ENCODE measurements at places on chromosomes 3 and 15.

DNA sequence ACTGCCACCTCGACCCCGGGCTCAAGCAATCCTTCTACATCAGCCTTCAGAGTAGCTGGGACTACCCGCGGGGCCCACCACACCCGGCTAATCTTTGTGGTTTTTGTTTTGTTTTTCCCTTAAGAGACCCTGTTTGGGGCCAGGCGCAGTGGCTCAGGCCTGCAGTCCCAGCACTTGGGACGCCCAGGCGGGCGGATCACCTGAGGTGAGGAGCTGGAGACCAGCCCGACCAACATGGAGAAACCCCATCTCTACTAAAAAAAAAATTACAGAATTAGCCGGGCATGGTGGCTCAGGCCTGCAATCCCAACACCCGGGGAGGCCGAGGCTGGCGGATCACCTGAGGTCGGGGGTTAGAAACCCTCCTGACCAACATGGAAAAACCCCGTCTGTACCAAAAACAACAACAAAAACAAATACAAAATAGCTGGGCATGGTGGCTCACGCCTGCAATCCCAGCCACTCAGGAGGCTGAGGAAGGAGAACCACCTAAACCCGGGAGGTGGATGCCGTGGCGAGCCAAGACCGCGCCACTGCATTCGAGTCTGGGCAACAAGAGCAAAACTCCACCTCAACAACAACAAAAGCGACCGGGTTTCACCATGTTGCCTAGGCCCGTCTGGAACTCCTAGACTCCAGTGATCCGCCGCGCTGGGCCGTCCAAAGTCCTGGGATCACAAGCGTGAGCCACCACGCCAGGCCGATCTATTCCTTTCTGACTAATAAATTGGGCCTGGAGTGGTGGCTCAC is 8.1 kb upstream of the FAN1 start:
- H3K4me3 ChIP-seq = no peak overlapping the region
- no peaks in the 10 kb centered on the region for H3K4me1 ChIP-seq
- no peak overlapping the region for H3K27ac ChIP-seq
- no peaks in the 10 kb centered on the region for H3K27me3 ChIP-seq
- no peaks in the 10 kb centered on the region for H3K36me3 ChIP-seq

GRCh38 chr3:63818282-63819150 is 583 bp upstream of the C3orf49 start:
- no peak overlapping the region for H3K27ac ChIP-seq
- H3K27me3 ChIP-seq = no peaks in the 10 kb centered on the region
- H3K36me3 ChIP-seq = peaks cover 2% of the 10 kb centered on the region
- DNase-seq = peak; percentile 42
- H3K4me3 ChIP-seq = no peak overlapping the region

DNA sequence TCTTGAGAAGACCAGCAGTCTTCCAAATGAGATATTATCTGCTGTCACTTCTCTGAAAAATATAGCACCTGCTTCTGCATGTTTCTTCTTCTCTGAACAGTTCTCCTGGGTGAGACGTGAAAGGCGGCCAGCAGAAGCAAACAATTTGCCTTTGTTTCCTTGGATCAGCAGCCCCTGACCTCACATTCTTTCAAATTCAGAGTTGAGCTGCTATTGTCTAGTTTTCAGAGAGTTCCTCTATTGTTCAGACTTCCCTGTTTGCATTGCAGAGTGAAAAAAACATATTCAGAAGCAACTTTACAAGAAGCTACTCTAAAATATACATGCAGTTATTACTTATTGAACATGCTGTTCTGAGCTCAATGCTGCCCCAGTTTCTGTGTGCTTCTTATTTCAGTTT is 653.6 kb downstream of the NAALADL2 start:
- H3K4me1 ChIP-seq = no peaks in the 10 kb centered on the region
- DNase-seq = no peak
- H3K27ac ChIP-seq = no peak overlapping the region
- H3K4me3 ChIP-seq = no peak overlapping the region
- no peaks in the 10 kb centered on the region for H3K27me3 ChIP-seq
- no peaks in the 10 kb centered on the region for H3K36me3 ChIP-seq

DNA sequence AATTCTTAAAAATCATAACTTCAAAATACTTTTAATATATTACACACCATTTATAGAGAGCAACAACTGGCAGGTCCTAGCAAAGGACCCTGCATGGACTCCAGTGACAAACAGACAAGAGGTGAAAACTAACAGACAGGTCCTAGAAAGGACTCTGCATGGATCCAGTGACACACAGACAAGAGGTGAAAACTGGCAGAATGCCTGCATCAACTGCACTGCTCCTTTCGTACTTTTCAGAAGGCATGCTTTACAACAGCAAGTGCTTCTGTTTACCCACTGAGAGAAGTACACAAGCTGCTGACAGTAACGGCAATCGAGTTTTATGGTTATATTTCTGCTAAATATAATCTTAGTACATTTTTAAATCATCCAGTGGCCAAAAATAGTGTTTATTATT is 24.3 kb upstream of the GP5 start:
- DNase-seq = no peak
- H3K4me1 ChIP-seq = no peaks in the 10 kb centered on the region
- H3K4me3 ChIP-seq = no peak overlapping the region

DNA sequence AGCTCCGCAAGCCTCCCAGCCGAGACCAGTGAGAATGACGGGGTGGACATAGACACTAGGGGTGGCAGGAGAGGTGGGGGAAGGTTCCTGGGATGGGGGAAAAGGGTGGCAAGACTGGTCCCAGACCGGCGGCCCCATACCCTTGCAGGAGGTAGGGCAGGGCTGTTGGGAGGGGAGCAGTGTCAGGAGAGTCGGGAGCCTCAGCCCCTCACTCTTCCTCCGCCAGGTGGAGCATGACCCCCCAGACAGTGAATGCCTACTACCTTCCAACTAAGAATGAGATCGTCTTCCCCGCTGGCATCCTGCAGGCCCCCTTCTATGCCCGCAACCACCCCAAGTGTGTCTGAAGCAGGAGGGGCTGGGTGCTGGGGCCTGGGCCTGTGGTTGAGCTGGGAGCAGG is 8.7 kb upstream of the PSMD2 start:
- peaks cover 18% of the 10 kb centered on the region for H3K27me3 ChIP-seq
- H3K27ac ChIP-seq = no peak overlapping the region
- H3K36me3 ChIP-seq = no peaks in the 10 kb centered on the region
- DNase-seq = no peak
- H3K4me3 ChIP-seq = no peak overlapping the region
